Dorsolateral prefrontal cortex (tissue), 122 donors: ENCODE measurements at places on chromosomes 3 and 15. TPM values are rescaled to one million over a fixed set of nuclear protein-coding genes. Genes with fewer than 3 reads are reported as not detected.

The MAP6D1 gene
- total RNA-seq, result 57.4 TPM

The GUCA1C gene
- total RNA-seq, result 0.64 TPM

The ARL8B gene
- 111 TPM for total RNA-seq

The GOLGA8H gene
- 0.81 TPM for total RNA-seq

The SEMA6D gene
- total RNA-seq, result 69.3 TPM

The TICRR gene
- total RNA-seq, result 0.19 TPM

The GABRA5 gene
- 27.4 TPM for total RNA-seq

The DNAH12 gene
- 1.1 TPM for total RNA-seq

The KCTD6 gene
- 24.6 TPM for total RNA-seq

The C3orf80 gene
- 17.7 TPM for total RNA-seq

The COL6A5 gene
- not detected for total RNA-seq

The STRIT1 gene
- not detected for total RNA-seq

The NR1I2 gene
- 0.48 TPM for total RNA-seq

The TCTA gene
- total RNA-seq, result 35.8 TPM

The ILDR1 gene
- not detected for total RNA-seq

DNA sequence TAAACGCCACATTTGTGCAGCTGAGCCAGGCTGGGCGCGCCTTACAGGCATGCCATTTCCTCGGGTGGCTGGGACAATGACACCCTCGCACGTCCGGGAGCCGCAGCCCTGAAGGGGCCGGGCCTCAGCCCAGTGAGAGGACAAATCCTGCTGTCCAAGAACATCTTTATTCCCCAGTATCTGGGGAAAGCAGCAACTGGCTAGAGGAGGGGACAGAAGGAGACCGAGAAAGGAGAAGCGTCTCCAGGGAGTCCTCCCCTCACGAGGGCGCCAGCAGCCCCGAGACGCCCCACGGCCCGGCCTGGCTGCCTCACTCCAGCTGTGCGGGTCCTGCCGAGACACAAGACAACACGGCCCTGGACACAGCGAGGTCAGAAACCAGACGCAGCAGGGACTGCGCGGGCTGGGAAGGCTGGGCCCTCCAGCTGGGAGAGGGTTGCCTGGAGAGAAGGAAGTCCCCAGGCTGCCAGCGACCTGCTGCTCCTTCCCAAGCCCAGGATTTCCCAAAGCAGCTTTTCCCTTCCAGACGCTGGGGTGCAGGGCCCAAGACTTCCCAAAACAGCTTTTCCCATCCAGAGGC lies 130.2 kb downstream of the CHSY1 start:
- no peak for DNase-seq

GRCh38 chr3:156605686-156606605 lies 51.0 kb upstream of the SSR3 start:
- DNase-seq, result no peak

DNA sequence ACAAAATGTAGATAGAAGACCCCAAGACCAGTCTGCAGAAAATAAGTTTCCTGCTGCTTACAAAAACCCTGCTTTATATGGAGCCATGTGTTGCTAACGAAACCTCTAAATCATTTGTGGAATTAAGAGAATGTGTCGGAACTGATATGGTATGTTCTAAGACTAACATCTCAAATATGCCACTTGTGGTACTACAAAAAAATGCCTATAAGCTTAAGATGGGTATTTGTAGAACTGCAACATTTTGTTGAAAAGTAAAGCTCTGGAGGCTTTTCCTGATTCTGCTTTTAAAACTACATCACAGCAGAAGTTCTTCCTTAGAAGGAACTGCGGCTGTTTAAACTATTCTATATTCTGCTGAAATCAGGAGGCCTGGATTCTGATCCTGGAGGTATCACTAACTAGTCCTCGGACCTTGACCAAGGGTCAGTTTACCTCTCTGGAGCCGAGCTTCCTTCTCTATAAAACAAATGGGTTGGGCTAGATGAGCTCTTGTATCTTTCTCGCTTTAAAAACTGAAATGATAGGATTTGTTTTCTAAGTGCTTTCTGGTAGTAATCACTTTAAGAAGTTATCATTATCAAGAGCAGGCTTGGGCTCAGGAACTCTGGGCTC lies 74.9 kb downstream of the RAD18 start:
- DNase-seq, result no peak

GRCh38 chr3:48436477-48436787 lies 3.5 kb downstream of the CCDC51 start:
- no peak for DNase-seq

- no peak for DNase-seq
Measured at GRCh38 chr15:63605816-63606215, 8.6 kb downstream of the FBXL22 start.

DNA sequence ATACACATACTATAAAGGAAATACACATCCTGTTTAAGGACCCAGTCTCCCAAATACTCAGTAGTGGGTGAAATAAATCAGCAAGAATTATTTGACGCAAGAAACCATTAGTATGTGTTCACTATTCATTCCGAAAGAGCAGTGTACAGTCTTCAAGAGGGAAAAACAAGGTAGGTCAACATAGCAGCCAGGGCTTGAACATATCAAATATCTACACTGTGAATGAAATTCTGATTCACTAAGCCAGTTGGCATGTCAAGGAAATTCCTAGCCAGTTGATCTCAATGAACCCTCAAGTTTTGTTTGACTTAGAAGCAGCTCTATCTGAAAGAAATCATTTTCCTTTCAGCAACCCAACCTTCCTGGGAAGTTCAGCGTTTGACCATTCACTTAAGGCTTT lies 99.0 kb downstream of the CNTN3 start:
- DNase-seq, result no peak

DNA sequence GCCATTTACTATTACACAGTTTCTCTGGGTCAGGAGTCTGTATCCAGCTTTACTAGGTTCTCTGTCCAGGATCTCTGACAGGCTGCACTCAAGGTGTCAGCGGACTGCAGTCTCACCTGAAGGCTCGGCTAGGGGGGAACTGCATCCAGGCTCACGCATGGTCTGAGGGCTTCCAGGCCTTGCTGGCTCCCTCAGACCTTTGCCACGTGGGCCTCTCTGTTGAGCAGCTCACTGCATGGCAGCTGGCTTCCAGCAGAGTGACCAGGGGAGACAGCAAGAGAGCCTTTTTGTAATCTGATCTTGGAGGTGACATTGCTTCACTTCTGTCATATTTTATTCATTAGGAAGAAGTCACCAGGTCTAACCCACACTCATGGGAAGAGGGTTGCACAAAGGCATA lies 152.3 kb downstream of the CACNA2D3 start:
- DNase-seq, result no peak

DNA sequence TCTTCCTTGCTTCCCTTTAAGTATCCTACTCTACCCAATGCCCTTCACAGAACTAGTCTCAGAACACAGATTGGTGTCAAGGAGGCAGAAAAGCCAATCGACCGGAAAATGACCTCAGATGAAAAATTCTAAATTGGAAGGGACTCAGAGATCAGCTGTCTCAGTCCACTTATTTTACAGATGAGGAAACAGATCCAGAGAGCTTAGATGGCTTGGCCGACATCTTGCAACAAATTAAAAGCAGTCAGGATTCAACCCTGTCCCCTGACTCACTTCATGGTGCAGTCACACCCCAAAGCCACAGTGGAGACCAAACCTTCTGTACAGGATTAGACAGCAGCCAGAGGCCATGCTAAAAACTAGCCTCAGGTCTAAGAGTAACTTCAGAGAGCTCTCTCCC lies 169.3 kb upstream of the BHLHE40 start:
- no peak for DNase-seq

- no peak for DNase-seq
Measured at GRCh38 chr15:74529921-74530320, 11.1 kb upstream of the ARID3B start.

- no peak for DNase-seq
Measured at GRCh38 chr3:30520699-30521098, 85.7 kb upstream of the TGFBR2 start.

DNA sequence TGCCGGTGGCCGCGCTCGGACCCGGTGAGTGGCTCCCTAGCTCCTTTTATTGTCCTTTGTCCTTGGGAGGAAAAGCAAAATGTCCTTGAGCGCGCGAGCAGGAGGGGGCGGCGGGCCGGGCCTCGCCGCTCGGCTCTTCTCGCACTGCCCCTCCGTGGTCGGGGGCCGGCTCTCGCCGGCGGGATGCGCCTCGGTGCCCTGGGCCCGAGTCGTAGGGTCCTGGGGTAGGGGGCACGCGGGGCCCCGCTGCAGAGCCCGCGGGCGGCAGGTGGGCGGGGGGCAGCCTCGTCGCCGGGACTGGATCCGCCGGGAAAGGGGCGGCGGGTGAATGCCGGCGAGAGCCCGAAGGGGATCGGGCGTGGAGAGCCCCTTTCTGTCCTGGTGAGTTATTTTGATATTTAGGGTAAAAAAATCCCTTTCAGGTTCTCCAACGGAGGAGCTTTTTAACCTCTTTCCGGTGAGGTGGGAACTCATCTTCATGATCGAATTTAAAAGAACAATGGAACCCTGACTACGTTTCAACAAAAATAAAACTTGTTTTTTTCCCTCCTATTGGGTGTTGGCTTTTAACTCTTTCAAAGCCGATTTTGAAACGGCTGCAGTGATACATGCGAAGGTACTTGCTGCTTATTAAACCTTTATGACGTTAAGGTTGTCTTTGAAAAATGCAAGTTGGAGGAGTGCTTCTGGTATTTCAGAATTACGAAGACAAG lies 16.8 kb upstream of the CHD2 start:
- DNase-seq, result no peak

DNA sequence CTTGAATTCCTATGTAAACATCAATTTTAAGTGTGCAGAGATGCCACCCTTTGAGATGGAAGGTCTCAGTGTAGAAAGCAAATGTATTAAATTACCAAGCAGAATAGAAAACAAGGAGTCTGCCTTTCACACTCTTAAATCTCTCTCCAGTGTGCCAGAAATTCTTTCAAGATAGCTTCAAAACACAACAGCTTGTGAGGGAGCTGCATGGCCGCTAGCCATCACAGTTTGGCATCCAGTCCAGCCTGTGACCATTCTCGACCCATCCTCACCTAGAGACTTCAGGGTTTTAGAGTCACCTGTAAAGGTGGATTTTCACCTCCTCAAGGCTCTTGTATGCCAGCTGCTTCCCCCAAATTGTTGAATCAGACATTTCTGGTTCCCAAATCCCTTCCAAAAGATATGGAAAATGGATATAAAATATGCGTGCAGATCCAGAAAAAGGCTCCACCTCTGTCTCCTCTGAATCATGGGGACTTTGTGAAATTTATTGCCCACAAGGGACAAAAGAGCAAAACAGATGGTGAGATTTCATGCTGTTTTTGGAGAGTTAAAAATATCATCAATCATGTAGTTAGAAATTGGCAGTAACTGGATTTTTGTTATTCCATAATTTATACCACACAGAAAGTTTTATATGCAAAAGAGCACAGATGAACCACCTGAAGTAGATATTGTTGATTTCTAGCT lies 114.2 kb upstream of the THRB start:
- no peak for DNase-seq

DNA sequence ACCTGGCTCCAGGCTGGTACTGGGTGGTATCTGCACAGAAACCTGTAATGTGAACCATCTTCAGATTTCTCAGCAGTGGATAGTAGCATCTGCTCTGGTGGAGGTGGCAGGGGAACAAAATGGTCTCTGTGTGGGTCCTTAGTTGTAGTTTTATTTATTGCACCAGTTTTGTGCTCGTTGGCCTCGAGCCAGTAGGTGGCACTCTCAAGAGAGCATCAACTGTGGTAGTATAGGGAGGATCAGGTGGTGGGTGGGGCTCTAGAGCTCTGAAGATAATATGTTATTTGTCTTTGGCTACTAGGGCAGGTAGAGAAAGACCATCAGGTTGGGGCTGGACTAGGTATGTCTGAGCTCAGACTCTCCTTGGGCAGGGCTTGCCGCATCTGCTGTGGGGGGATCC lies 254.0 kb upstream of the GPR149 start:
- no peak for DNase-seq

DNA sequence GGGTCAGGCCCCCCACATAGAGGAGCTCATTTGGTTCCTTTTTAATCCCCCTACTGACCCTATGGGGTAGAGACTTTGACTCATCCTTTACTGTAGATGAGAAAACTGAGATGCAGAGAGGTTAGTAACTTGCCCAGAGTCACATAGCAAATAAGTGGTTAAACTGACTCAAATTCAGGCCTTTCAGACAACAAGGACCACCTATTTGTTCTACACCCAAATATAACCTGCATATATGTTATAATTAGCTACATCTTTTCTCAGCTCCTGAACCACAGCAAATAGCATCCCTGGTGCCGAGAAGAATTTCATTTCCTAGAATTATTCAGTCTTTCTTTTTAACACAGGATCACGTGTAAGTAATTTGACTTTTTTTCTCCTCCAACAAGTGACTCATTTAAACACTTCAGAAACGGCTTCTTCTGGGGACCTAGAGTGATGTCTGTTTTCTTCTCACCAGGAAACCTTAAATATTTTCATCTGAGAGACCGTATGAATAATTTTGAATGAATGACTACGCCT lies 57.4 kb downstream of the MGLL start:
- no peak for DNase-seq

DNA sequence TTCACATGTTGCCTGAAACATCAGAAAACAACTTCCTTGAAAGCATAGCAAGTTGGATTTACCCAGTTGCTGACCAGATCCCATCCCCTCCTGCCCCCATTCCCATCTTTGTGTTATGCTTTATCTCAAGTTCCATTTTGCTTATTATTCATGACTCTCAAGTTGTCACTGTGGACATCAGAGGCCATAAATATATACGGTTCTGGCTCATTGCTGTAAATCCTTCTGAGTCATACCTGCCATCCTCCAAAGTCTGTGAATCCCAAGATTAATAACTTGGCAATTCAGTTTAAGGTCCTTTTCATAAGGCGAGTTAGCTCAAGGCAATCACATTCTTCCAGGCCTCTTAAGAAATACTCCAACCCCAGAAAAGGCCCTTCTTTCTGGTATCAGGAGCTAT lies 126.2 kb upstream of the C2CD4B start:
- DNase-seq, result no peak

- no peak for DNase-seq
Measured at GRCh38 chr15:63338170-63338569, 43.5 kb downstream of the CA12 start.

DNA sequence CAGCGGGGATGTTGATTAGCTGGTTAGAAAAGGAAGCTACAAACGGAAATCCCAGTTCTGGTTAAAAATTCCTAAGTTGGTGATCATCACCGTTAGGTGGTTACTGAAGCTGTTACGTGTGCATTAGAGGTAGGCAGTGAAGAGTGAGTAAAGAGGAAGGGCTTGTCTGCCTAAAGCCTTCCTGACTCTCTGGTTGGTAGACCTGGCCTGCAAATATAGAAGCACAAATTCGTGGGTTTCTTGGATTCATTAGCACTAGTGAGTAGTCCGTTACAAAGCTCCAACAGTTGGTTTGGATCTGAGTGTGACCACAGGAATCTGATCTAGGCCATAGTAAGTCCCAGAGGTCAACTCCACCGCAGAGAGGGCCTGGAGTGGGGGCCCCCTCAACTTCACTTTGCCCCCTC lies 174.0 kb upstream of the TP63 start:
- no peak for DNase-seq

GRCh38 chr15:84891339-84891738 lies 6.9 kb downstream of the SLC28A1 start:
- DNase-seq, result no peak
